Activated T-cell treated with anti-CD3 and anti-CD28 coated beads, Interleukin-2, amount 50 U/mL, for 24 hours (primary cell): ENCODE measurements at places on chromosomes 5 and 9.

- no peak for DNase-seq
Observed at GRCh38 chr5:161183559-161183958, 331.5 kb upstream of the ATP10B start.

GRCh38 chr5:138661991-138662434, 86.8 kb upstream of the HSPA9 start:
- peak; percentile 22 for DNase-seq

DNA sequence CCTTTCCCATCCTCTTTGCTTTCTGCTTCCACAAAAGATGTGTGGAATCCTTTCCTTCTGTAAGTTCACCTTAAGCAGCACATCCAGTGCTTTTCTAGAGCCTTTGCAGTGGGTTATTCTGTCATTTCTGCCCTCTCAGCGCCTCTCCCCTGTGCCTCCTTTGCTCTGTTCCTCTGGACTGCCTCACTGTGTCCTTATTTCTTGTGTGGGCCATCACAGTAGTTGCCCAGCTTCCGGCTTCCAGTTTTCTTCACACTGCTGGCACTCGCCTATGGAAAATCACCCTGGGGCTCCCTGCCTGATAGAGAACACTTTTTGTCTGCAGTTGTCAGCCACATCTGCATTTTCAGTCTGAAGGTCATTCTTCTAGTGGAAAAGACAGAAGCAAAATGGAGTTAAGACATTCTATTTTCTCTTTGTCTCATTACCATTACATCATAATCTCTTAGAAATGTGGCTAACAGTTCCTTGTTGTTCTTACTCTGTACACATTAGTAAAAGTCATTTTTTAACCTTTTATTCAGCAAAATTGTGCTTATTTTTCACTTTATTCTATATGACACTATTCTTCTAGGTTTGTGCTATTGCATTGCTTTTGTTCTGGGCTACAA, 64.1 kb upstream of the ZNF608 start:
- no peak for DNase-seq

- DNase-seq: no peak
Observed at GRCh38 chr9:4425319-4426045, 64.8 kb upstream of the SLC1A1 start.

DNA sequence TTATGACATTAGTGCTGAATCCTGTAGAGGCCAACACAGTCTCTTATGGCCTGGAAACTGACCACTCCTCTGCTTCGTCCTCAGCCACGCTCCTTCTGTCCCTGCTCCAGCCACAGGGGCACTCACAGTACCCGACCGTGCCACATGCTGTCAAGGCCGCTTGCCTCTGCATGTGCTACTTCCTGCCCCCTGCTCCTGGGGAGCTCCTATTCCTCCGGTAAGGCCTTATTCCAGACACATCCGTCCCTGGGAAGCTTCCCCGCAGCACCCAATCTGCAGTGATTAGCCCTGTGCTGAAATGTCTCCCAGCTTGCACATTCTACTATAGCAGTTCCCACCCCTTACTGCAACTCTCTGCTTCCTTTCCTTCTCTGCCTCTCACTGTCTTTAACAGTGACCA, 187.5 kb downstream of the CRB2 start:
- no peak for DNase-seq

DNA sequence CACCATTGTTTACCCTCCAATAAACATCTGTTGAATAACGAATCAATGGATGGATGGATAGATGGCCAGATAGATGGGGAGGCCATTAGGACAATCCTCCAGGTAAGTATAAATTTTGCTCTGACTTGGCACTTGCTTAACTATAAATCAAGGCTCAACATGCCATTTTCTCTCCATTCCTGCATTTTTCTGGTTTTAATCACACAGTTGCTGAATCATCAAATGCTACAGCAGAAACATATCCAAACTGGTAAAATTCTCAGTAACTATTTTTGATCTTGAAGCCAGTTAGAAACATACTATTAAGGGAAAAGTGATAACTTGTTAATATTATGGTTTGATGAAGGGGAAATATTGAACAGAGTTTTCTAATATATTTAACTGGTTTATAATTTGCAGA, 71.5 kb upstream of the MTAP start:
- no peak for DNase-seq

- no peak for DNase-seq
Observed at GRCh38 chr5:68187268-68188055, 28.1 kb upstream of the PIK3R1 start.
